Fibroblast of skin of right biceps (primary cell): ENCODE measurements at places on chromosomes 2 and 18.
A peak's percentile ranks its signal among the peaks of the same experiment; 100 is the strongest.

DNA sequence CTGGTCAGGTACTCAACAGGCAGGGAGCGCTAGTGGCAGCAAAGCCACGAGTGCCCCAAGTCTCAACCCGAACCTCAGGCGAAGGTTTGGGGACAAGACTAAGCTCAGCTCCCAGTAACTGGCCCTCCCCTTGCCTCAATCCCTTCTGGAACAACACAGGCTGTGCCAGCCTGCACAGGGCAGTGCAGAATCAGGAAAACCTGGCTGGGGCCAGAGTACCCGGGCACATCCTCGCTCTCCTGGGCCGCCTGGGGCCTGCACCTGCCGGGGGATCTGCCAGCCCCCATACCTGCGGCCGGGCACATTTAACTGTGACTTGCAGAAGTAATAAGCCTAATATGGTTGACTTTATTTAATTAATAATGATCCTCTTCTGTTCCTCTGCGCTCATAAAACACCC is 60.6 kb downstream of the GBX2 start:
- DNase-seq = no peak

DNA sequence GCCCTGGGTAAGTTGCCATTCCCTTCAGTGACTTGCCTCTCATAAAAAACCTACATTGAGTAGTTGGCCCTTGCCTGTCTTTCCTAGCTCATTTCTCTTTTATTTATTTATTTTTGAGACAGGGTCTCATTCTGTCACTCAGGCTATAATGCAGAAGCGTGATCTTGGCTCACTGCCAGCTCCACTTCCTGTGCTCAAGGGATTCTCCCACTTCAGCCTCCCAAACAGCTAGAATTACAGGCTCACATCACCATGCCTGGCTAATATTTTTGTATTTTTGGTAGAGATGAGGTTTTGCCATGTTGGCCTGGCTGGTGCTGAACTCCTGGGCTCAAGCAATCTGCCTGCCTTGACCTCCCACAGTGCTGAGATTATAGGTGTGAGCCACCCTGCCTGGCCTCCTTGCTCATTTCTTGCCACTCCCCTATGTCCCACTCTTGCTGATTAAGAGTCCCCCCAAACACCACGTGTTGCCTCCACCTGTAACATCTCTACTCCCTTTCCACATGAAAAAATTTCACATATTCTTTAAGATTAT is 12.6 kb downstream of the EVA1A start:
- DNase-seq = peak; percentile 30

GRCh38 chr2:193276988-193277387 is 1082.3 kb upstream of the TMEFF2 start:
- DNase-seq = no peak

- DNase-seq = no peak
These were observed 19.3 kb upstream of the SMCHD1 start for GRCh38 chr18:2636126-2636631.

DNA sequence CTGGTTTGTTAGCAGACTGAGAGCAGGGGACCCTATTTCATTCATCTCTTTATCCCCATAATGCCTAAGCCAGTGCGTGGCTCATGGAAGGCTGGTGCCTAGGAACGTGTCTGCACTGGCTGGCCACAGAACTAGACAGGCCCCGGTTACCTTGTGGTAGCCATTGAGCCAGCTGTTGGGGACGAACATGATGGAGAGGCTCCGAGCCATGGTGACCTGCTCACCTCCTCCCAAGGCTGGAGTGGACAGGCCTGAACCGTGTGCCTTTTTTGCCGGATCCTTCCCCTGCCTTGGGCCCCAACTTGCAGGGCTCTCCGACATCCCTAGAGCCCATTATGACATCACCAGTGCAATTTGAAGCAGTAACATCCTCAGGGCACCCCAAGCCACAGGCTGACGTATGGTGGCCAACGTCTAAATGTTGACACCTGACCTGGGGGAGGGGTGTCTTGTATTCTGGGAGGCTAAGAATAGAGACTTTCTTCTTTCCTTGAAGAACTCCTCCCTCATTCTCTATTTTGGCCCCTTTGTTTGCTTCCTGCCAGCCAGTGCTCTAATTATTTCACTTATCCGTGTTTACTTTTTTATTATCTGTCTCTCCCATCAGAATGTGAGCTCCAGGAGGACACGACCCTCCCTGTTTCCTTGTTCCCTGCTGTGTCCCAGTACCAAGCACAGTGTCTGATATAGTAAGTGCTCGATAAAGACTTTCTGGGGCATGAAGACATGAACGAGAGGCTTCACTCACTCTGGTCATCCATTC is 12.2 kb upstream of the DNPEP start:
- no peak for DNase-seq

GRCh38 chr2:230998882-230999281 is 3.0 kb downstream of the SPATA3 start:
- no peak for DNase-seq

DNA sequence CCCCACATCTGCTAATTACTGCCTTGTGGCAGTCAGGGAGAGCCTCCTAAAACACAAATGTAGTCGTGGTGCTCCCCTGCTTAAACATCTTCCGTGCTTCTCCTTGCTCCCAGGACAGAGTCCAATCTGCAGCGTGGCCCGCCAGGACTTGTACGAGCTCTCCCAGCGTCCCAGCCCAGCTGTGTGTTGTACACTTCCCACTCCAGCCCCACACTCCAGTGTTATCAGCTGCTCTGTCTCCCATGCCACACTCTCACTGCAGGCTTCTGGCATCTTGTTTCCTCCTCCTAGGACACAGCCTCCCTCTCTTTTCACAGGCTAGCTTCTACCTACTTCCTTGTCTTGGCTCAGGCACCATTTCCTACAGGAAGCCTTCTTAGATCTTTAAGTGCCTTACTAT is 199.4 kb downstream of the ALPK2 start:
- DNase-seq = no peak

GRCh38 chr2:132936791-132937190 is 266.8 kb upstream of the LYPD1 start:
- no peak for DNase-seq

GRCh38 chr18:51980101-51980500 is 359.9 kb upstream of the DCC start:
- DNase-seq = no peak

DNA sequence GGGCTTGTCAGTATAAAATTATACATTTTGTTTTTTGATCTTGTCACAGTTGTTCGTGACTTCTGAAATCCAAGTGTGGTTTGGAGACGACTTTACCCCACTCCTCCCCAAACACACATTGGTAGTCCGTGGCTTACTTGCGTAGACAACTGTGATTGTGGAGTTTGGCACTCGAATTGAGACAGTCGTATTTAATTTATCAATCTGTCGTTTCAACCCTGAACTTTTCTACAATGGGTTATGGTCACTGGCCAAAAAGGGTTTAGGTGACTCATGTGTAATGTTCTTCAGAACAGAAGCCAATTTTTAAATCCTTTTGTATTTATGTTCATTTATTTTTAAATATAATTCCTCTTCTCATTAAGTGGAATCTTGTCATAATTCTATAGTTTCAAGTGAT is 129.9 kb downstream of the SPTBN1 start:
- peak; percentile 60 for DNase-seq

DNA sequence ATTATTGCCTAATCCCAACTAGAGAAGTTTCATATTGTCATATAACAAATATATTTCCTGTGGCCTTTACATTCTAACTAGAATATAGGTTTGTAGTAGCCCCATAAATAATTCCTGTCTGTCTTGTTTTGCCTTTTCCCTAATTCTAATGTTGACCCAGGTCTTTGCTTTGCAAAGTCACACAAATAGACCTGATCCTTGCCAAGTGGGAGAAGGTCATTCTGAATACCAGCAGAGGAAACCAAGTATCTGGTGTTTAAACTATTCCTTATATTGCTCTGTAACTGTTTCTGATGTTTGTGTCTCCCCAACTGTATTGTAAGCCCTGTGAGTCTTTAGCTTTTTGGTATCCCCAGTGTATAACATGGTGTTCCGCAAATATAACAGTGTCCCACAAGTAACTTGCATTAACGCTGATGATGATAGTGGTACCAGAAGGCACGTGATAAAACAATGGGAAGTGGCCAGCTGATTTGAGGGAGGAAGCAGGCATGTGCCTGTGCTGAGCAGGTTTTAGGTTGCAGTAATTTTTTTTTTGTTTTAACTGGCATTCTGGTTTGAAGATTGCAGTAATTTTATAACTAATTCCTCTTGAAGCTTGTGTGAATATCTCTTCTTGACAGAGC is 11.1 kb downstream of the HADHB start:
- no peak for DNase-seq

DNA sequence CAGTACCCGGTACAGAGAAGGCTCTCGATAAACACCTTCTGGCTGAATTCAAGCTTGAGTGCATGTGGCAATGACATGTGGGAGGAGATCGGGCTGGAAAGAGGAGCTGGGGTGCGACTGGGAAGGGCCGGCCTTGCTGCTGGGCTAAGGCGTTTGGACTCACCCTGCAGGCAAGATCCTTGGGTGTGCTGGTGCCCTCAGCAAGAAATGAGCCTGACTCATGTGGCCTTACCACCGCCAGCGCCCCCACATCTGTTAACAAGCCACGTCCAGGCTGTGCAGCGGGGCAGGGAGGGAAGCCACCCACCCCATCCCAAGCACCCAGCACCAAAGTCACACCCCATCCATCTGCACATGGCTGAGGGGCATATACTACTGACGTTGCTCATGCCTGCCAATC is 1.3 kb downstream of the HS1BP3 start:
- no peak for DNase-seq

- no peak for DNase-seq
These were observed 641 bp downstream of the MAPRE3 start for GRCh38 chr2:26970928-26971627.
